ENCODE measurements at places on chromosomes 6 and 20.

- DNase-seq = no peak
These were observed 17.8 kb upstream of the ALDH8A1 start for GRCh38 chr6:134967711-134968110.

DNA sequence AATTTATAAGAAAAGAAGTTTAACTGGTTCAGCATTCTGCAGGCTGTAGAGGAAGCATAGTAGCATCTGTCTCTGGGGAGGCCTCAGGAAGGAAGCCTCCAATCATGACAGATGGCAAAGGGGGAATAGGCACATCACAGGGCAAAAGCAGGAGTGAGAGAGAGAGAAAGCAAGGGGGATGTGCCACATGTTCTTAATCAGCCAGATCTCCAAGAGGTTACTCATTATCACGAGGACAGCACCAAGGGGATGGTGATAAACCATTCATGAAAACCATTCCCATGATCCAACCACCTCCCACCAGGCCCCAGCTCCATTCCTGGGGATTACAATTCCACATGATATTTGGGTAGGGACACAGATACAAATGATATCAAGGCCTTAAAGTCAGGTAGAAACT is 217.5 kb upstream of the TCF21 start:
- no peak for DNase-seq

DNA sequence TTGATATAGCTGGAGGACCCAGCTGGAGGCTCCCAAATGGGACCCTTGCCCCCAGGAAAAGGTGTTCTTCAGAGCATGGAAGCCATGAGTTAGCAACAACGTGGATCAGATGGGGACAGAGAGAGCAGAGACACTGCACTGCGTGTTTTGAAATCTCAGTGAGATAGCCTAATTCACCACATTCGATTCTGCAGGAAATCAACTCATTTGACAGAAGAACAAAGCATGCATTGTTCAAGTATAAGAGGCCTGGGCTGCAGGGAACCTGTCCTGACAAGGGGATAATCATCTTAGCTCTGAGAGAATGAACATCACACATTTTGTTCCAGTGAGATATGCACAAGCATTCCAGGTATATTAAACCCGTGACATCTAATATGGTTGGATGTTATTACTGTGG is 450.2 kb downstream of the CDH26 start:
- DNase-seq = no peak

DNA sequence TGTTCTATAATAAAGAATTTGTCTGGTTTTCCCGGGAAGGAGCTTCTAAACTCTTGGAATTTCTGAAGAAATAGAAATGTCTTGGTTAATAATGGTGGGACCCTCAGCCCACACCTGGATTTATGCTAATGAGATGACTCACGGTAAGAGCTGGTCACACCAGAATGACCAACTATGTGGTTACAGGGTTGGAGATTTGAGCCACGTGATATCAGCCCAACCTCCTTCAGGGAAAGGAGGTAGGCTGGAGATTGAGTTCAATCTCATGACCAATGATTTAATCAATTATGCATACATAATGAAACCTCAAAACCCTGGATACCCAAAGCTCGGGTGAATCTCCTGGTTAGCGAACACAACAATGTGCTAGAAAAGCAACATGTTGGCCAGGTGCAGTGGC is 22.1 kb upstream of the CDKN1A start:
- no peak for DNase-seq

- DNase-seq = no peak
These were observed 55.6 kb upstream of the BEND6 start for GRCh38 chr6:56899311-56899710.

DNA sequence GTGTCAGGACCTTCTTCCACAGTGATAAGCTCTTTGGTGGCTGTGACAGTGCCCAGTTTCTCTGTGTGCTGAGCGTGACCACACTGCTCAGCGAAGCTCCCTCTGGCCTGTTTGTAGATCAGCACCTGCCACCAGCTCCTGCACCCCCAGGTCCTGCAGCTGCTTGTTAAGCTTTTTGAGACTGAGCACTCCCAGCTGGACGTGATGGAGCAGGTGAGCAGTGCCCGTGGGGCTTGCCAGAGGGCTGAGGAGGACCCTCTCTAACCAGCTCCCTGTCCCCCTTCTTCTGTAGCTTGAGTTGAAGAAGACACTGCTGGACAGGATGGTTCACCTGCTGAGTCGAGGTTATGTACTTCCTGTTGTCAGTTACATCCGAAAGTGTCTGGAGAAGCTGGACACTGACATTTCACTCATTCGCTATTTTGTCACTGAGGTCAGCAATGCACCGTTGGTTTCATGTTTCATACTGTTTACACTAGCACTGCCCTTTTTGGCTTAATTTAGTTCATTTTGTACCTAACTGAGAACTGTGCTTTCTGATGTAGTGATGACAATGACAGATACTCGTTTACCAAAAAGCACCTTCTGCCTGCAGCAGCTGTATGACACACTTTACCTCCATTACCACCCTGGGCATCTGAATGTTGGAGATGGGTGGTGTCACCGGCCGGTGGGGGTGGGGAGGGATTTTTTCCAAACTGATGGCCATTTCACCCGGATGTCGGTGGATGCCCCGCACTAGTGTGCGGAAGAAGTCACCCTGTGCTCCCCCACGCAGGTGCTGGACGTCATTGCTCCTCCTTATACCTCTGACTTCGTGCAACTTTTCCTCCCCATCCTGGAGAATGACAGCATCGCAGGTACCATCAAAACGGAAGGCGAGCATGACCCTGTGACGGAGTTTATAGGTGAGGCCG is 12.5 kb downstream of the NELFCD start:
- DNase-seq = no peak

GRCh38 chr6:137167702-137168377 is 5.6 kb downstream of the IL22RA2 start:
- DNase-seq = no peak

DNA sequence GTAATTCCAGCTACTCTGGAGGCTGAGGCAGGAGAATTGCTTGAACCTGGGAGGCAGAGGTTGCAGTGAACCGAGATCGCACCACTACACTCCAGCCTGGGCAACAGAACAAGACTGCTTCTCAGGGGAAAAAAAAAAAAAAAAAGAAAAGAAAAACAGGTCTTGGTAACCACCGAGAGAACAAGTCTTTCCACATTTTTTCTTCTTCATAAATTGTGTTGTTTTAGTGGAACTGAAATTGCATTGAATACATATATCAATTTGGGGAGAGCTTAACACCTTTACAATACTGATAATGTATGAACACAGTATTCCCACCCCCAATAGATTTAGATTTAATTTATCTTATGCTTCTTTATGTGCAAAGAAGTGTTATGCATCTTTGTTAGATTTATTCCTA is 70.0 kb upstream of the PLEKHG1 start:
- DNase-seq = no peak

GRCh38 chr20:54692168-54692887 is 216.9 kb downstream of the DOK5 start:
- no peak for DNase-seq
